ENCODE measurements at places on chromosomes 4 and X.

DNA sequence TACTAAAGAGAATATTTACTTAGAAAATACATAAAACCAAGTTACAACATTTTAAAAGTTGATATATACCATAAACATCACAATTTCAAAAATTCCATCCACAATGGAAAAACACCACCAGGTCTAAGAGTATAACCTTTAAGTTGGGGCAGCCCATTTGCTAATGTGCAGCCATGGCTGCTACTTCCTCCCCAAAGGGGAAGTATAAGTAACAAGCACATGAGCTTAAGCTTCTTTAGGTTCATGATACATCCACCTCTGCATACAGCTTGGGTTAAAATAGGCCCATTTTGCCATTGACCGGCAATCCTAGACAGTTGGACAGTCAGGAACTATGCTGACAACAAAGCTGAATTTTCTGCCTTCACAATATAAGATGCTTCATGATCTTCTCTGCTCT, 16.6 kb upstream of the GASK1B start:
- DNase-seq: no peak

DNA sequence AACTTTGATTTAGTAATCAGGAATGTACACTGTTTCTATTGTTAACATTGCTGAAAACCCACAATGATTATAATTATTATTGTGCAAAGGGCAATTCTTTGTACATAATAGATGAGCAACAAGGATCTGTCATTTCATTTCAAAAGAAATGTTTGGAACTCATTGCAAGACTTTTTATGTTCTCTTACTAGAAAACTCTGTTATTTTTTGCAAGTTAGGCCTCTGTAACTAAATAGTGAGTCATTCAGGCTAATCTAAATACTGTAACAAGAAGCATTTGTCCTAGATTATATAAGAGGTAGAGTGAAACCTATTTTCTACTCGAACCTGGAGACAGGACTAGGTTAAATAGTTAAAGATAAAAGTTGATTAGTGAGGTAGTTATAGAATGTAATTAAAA, 93.2 kb upstream of the FAM47B start:
- peak; percentile 39 for DNase-seq

DNA sequence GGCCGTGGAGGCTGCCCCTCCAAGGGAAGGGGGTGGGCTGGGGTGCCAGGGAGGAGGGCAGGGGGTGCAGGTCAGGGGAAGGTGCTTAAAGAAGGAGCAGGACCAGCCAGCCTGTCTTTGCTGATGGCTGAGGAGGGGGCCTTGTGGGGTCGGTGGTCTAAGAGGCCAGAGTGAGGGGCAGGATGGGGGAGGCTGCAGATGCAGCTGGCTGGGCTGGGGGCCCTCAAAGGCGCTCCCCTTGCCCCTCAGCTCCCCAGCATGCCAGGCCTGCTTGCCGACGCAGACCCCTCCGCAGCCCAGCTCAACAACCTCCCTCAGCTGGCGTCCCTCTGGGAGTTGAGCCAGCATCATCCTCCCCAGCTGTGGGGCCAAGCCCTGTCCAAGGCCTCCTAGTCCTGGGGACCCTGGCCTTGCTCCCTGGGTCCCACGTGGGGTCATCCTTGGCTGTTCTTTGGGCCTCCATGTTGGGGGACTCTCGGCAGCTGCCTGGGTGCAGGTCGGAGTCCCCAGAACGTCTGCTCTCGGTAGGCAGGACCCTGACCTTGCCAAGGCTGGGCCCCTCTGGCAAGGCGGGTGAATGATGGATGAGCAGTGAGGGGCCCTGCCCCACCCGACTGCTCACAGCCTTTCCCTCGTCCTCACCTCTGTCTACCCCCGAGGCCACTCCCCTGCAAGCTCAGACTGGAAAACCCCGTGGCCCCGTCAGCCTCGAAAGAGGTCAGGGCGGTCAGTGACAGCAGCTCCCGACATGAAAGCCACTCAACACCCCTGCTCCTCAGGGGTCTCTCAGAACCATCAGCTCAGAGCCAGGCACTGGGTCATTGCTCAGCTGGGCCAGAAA, 119.4 kb downstream of the FAM53A start:
- no peak for DNase-seq

DNA sequence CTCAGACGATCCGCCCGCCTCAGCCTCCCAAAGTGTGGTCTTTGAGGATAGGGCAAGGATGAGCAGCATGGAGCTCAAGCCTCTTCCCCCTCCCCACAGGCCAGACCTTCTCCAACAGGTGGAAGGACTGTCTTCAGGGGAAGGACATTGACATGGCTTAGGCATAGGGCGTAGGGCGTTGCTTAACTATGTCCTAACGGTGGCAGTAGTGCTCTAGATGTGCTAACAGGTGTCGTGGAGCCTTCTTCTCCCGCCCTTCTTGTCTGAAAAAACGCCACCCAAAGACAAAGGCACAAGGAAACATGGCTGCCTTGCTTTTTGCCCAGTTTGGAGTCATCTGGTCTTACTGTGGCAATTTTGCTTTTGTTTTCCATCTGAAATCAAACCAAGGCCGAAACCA, 219.8 kb downstream of the OR13H1 start:
- no peak for DNase-seq

DNA sequence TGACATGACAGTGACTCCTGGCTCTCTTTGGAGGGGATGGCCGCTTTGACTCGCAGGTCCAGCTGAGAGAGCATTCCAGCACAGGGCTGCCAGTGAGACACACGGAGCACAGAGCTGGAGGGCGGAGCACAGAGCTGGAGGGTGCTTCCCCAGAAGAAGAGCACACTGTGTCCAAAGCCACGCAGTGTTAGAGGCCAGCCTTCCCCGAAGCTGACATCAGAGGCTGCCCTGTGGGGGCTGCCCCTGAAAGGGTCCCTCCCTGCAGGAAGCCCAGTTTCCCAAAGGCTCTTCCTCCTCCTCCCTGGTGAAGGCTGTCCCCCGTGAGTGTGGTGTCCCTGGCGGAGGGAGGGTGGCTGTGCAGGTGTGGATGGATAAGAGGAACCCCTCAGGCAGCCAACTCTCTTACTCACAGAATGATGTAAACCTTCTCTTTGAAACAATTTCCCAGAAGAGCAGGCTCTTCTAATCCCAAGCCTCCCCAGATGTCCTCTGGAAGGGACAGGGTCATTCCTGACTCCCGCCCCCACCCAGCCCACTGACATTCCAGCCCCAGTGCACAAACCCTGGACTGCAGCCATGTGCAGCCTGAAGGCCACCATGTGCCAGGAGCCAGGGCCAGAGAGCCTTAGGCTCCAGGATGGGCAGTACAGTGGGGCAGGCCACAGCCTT, 53.4 kb downstream of the PSAPL1 start:
- DNase-seq: no peak

GRCh38 chrX:72201836-72202536, 20.4 kb downstream of the PIN4 start:
- DNase-seq: peak; percentile 88

- DNase-seq: no peak
Observed at GRCh38 chr4:112102875-112103370, 42.3 kb upstream of the FAM241A start.

DNA sequence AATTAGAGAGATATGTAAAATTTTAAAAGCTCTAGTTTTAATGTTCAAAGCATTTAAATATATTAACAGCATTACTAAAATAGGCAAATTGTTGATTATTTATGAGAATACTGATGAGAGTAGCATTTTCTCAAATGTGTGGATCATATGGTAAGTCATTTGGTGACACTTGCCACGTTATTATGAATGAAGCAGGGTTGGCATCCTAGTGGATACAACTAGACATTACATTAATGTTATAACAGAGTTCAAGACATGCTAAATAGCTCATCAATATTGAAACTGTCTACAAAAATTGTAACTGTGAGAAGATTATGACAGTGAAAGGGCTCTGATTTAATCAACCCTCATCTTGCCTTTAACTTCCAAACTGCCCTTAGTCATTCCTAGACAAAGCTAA, 171.1 kb downstream of the PDGFC start:
- DNase-seq: no peak

GRCh38 chr4:66667249-66667648, 878.1 kb downstream of the CENPC start:
- no peak for DNase-seq

GRCh38 chr4:75566911-75567310, 11.0 kb downstream of the ODAPH start:
- no peak for DNase-seq

- peak; percentile 72 for DNase-seq
Observed at GRCh38 chr4:183326853-183327252, 4.6 kb upstream of the CLDN24 start.

- DNase-seq: no peak
Observed at GRCh38 chrX:48961585-48962091, 4.2 kb upstream of the OTUD5 start.

DNA sequence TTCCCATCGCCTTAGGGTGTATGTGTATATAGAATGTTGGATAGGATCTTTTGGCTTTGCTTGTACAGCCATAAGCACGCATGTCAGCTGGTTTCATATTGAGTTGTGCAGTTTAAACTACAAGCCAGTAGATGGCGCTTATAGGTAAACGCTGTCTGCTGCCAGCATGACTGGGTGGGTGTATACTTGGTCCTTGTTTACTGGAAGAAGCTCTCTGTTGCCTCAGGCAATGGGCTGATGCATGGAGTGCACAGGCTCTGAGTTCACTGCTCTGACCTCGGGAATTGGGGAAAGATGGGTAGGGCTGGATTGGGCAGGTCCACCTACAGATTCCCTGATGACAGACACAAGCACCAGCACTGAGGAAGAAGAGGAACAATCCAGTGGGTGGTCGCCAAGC, 831.5 kb downstream of the STIM2 start:
- peak; percentile 36 for DNase-seq

DNA sequence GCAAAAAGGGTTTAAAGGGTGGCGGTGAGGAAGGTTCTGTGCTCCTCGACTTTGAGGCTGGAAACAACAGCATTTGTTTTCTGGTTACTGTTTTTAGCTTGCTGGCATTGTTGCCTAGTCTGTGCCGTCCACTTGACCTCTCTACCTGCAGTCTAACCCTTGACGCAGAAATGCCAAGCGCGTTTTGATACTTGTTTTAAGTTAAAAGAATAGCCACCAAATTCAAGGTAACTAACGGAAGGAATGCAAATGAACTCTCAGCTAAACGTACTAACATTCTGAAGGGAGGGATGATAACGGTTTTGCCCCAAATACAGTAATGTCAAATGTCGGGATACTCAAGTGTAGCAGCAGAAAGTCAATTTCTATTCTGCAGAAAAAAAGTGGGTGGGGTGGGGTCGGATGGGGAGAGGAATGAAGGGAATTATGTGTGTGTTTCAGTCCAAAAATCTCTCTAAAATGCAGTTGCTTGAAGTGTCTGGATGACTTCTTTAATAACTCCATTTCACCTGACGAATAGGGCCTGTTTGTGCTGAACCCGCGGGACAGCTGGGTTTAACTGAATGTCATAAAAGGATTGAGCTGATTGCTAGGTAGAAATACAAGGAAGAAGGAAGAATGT, 3.4 kb upstream of the NKX6-1 start:
- DNase-seq: no peak

DNA sequence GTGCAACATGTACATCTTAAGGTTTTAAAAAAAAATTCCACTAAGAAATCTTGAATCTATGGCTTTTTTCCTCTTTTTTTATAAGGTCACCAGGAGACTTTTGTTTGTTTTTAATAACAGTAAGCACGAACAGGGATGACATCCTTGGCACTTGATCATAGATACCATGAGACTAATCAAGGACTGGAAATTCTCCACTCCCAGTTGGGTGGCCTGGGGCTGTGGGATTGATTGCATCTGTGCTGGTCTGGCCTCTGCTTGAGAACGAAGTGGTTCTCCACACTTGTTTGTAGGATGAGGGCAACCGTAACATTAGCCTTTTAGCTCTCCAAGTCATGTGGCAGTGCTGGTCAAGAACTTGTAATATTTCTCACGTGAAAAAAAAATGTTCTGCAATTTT, 35.4 kb downstream of the SNX25 start:
- DNase-seq: no peak
